GM12878 (cell line): ENCODE measurements at places on chromosomes 6 and 20. TPM values are rescaled to one million over a fixed set of nuclear protein-coding genes. Genes with fewer than 3 reads are reported as not detected.

Gene LPIN3
- 0.49 and 0.51 TPM in 2 replicates for total RNA-seq

DNA sequence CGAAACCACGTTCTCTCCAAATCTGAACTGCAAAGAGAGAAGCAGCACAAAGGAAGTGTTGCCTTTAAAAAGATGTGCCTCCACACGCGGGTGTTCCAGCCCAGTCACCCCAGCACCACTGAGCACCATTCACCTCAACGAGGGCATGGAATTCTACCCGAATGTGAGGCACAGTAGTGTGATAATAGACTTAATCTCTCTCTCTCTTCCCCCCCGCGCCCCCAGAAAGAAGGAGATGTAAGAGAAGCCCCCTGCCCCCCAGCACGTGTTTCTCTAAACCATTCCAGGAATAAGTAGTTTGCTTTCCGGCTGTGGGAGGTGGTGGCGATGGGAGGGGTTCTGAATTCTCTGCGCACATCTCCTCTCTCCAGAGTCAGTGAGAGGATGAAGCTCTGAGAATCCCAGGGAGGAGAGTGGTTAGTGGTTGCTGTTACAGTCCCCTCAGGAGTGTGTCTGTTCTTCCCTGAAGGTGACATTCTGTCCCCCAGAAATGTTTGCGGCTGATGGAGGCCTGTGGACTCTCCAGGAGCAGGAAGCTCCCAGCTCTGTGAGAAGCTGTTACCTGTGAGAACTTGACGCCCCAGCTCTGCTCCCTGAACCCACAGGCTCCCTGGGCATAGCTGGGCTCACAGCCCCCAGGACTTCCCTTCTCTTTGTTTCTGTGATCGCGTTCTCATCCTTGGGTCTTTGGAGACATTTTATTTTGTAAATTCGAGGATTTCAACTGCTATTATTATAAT is 23.5 kb upstream of the IRF4 start:
- no peak for DNase-seq

DNA sequence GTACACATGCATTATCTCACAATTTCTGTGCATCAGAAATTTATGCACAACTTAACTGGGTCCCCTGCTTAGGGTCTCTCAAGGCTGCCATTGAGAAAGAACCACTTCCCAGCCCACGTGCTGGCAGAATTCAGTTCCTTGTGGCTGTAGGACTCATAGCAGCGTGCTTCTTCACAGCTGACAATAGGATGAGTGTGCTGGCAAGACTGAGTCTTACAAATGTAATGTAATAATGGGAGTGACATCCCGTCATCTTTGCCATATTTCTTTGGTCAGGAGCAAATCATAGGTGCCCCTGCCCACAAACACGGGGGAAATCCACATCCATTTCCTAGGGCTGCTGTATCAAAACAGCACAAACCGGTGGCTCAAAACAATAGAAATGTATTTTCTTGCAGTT is 77.4 kb downstream of the FIG4 start:
- no peak for DNase-seq

DNA sequence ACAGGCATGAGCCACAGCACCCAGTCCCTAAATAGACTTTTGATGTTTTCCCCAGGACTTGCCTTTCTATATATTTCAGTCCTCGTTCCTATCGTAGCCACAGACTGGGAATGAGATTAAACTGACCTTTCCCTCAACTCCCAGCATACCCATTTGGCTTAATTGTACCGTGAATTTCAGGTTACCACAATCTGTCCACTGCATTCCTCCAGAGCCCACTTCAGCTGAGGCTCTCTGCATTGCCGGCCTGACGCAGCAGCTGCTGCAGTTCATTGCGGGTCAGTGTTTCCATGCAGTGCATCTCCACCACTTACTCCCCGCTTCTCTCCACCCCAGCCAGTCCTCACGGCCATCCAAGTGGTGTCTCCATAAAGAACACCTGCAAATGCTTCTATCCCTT is 103.1 kb upstream of the RIN2 start:
- DNase-seq: no peak

DNA sequence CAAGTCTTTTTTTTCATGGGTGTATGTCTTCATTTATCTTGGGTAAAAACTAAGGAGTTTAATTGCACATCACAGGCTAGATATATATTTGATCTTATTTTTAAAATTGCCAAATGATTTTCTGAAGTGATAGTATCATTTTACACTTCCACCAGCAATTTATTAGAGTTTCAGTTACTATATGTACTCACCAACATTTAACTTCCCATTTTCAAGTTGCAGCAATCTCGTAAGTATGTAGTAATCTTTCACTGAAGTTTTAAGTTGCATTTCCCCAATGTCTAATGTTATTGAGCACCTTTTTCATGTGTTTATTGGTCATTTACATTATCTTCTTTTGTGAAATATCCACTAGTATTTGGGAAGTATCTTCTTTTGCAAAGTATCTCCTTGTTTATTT is 277.4 kb upstream of the CNR1 start:
- peak; percentile 21 for DNase-seq

DNA sequence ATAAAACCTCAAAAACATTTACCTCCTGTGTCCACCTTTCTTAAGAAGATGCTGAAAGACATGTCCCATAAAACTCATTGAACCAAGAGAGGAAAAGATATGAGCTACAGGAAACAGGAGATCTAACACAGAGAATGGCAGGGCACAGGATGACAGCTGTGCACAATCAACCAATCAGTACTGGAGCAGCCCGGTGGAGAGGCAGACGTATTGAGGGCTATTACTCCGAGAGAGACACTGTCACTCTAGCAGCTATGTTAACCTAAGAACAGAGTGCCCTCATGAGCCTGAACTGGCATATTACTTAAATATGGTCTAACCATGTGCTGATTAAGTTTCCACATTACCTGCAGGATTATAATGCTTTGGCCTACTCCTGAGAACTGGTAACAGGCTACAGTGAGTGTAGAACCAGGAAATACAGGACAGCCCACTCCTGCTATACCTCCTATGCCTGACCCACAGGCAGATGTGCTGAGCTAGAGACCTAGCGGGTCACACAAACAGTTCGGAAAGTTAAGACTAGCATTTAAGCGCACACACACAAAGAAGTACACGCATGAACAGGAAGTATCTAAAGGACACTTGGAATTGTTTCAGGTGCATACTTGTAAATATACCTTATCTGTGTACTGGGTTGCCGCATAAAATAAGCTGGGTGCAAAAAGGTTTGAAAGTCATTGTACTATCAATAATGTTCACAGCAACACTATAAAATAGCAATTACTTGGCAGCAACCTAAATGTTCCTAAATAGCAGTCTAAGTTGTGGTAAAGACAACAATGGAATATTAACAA is 199.3 kb upstream of the SHLD1 start:
- no peak for DNase-seq

DNA sequence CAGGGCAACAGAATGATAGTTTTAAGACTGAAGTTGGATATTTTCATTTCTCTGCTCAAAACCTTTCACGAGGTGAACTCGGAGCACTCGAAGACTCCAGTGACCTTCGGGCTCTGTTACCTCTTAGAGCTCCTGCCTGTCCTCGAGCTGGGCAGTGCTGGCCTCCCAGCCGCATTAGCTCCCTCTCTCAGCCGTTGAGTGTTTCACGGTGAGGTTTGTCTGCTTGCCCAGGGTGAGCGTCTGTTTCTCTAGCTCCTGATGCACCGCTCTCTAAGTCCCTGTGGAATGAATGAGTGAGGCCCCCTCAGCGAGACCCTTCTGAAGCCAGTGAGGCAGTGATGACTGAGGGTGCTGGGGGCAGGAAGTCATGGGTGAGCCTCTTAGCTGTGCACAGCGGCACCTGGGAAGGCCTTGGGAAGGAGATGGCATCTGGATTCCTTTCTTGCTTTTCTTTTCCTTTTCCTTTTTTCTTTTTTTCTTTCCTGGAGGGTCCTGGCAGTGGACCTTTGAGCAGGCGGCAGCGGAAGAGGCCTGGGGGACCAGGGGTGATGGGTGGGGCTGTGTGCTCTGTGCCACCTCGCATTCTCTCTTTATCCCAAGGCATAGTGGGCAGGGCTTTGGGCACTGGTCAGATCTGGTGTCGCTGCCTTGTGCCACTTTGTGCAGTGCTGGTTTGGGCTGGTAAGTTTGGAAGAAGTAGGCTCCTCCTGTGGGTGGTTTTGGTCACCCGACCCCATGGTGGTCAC is 2.2 kb downstream of the PSMG4 start:
- no peak for DNase-seq

- peak; percentile 5 for DNase-seq
These were observed 534 bp downstream of the NANP start for GRCh38 chr20:25623225-25623735.

GRCh38 chr6:146408583-146408982 is 135.1 kb upstream of the RAB32 start:
- no peak for DNase-seq

DNA sequence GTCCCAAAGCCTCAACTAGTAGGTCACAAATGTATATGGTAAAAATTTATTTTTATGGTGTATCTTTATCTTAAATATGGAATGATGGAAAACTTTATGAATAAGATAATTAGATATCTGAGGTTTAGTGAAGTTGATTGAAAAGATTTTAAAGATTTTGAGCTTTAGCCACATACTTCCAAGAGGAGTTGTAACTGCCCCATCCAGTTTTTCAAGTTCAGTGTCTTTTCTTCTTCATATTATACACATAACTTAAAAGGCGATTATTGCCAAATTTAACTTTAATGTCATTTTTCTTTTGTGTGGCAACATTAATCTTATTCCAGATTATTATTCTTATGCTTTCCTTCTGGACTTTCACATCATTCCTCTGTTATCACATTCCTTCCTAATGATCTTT is 266.4 kb downstream of the TINAG start:
- no peak for DNase-seq

Gene CST4
- total RNA-seq: not detected in 2 replicates

DNA sequence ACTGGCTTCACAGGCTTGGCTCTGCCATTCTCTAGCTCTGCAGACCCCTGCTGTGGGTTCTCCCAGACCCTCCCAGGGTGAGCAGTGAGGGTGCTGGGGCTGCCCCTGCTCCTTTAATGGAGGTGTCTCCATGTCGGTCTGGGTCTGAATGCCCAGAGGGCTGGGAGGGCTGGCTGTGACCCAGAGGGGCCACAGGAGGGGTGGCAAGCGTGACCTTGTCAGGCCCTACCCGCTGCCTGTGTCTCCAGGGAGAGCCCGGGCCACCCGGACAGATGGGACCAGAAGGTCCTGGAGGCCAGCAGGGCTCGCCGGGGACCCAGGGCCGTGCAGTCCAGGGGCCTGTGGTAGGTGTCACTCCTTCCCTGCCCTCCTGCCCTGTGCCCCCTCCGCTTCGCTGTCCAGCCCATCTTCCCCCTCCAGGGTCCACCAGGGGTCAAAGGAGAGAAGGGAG is 32.1 kb downstream of the COL20A1 start:
- DNase-seq: no peak

GRCh38 chr6:118574051-118574865 is 26.2 kb downstream of the PLN start:
- no peak for DNase-seq

Gene TFAP2C
- total RNA-seq: not detected in 2 replicates

GRCh38 chr20:48025661-48026060 is 240.4 kb upstream of the SULF2 start:
- no peak for DNase-seq

Gene SH3BGRL2
- 0.33 and 0.35 TPM in 2 replicates for total RNA-seq

GRCh38 chr6:128710315-128710714 is 172.6 kb upstream of the LAMA2 start:
- no peak for DNase-seq

DNA sequence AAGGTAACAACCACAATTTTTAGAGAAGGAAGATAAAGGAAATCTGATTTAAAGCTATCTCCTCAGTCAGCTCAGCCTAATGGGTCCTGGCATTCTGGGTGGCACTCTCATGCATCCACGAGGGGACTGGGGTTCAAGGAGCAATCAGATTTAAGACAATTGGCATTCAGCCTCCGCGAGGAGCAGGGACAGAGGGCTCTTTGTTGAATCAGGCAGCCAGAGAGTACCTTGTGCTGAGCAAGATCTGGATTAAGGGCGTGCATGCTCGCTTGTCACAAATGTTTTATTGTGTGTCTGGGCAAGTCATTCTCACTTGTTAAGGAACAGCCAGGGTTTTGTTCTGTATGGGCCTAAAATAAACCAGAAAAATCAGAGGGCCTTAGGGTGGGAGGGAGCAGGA is 475.3 kb upstream of the NRSN1 start:
- DNase-seq: no peak

Gene TMEM244
- not detected in 2 replicates for total RNA-seq

DNA sequence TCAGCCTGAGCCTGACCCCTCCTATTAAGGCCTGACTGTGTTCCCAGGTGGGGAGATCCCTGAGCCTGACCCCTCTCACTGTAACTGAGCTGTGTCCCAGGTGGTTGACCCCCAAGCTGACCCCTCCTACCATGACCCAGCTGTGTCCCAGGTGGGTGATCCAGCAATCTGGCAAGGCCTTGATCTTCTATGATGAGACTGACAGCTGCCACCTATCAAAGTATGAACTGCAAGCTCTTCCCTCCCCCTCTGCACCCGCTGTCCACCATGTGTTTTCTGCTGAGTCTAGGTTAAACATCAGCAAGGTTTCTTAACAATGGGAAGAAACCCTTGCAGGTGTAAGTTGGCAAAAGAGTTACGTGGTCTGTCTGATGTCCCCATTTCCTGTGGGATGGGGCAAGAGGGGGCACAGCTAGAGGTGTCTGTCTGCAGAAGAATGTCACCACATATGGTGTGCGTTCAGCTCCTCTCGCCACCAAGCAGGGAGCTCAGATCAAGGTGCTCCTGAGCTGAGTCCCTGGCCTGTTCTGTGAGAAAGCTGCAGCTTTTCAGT is 5.9 kb downstream of the PXDC1 start:
- no peak for DNase-seq

GRCh38 chr6:106114492-106114891 is 28.4 kb downstream of the PRDM1 start:
- peak; percentile 62 for DNase-seq
